ENCODE measurements at places on chromosomes 7 and 10.
A peak's percentile ranks its signal among the peaks of the same experiment; 100 is the strongest.

DNA sequence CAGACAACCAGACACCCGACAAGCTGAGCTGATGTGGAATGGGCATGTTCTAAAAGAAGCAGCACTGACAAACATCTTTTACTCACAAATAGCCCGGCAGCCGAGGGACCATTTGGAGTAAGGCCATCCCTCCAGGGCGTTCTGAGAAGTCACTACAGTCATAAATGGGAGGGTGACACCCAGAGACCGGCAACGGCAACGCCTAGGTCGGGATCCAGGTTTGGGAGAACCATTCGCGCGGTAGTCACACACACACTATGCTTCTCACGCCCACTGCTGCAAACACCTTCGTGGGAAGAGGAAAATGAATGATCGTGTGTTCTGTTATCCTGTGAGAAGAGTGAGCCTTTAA lies 9.8 kb downstream of the TNS3 start:
- no peak for DNase-seq

GRCh38 chr7:155333346-155334234 lies 35.9 kb downstream of the INSIG1 start:
- no peak for DNase-seq

GRCh38 chr7:112059675-112060074 lies 146.5 kb downstream of the DOCK4 start:
- no peak for DNase-seq

DNA sequence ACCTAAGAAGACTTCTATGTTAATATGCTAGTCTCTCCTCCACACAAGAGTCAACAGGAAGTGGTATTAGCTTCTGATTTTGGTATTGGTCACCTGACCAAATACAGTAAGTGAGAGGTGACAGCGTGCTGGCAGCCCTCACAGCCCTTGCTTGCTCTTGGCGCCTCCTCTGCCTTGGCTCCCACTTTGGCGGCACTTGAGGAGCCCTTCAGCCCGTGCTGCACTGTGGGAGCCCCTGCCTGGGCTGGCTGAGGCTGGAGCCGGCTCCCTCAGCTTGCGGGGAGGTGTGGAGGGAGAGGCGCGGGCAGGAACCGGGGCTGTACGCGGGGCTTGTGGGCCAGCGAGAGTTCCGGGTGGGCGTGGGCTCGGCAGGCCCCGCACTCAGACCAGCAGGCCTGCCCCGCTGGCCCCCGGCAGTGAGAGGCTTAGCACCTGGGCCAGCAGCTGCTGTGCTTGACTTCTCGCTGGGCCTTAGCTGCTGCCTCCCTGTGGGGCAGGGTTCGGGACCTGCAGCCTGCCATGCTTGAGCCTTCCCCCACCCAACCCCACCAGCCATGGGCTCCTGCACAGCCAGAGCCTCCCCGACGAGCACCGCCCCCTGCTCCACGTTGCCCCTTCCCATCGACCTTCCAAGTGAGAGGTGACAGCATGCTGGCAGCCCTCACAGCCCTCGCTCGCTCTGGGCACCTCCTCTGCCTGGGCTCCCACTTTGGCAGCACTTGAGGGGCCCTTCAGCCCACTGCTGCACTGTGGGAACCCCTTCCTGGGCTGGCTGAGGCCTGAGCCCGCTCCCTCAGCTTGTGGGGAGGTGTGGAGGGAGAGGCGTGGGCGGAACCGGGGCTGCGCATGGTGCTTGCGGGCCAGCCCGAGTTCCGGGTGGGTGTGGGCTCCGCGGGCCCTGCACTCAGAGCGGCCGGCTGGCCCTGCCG lies 4.2 kb upstream of the ACSL5 start:
- DNase-seq, result no peak

GRCh38 chr10:67772894-67773511 lies 65.0 kb downstream of the DNAJC12 start:
- peak; percentile 73 for DNase-seq

DNA sequence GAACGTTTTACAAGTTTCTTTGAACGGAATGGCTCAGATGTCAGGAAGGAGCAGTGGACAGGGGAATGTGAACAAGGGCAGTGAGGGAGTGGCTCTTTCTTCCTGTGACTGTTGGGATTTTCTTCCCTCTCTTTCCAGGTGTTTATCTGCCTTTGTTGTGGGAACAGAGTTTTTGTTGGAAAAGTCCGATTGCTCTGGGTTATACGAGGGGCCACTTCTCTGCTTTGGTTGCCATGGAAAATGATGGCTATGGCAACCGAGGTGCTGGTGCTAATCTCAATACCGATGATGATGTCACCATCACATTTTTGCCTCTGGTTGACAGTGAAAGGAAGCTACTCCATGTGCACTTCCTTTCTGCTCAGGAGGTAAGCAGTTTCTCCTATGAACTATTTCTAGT lies 41.4 kb downstream of the ZRANB1 start:
- DNase-seq, result no peak

DNA sequence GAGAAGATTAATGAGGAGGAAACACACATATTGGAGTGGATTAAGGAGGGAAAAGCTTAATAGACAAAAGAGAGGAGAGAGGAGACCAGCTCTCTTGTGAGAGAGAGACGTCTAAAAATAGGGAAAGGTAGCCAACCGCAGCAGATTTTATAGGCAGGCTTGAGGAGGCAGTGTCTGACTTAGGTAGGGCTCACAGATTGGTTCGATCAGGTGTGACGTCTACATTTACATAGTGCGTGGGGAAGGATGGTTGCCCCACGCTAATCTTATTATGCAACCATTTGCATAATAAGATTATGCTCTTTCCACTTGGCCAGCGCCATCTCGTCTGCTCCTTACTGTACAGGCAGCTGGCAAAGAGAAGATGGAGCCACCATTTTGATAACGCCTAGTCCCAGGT lies 122.0 kb downstream of the MARCHF5 start:
- no peak for DNase-seq

GRCh38 chr10:96025566-96025965 lies 17.8 kb upstream of the CCNJ start:
- no peak for DNase-seq

- DNase-seq, result no peak
These were observed 31.7 kb downstream of the FBH1 start for GRCh38 chr10:5921746-5922145.

DNA sequence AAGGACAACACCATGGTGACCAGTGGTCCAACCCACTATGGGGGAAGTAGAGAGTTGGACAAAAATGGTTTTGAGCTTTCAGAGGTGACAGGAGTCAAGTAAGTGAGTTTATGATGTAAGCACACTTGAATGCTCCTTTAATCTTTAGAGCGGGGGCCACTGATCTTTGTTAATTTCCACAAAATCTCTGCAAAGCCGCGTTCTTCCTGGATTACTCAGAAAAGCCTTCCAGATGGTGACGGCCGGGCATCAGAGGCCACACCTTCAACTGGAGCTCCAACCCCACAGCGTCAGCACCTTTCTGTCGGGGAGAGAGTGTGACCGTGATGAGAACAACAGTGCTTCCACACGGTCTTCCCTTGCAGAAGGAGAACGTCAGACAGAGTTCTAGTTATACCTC lies 35.2 kb upstream of the KLF6 start:
- no peak for DNase-seq

DNA sequence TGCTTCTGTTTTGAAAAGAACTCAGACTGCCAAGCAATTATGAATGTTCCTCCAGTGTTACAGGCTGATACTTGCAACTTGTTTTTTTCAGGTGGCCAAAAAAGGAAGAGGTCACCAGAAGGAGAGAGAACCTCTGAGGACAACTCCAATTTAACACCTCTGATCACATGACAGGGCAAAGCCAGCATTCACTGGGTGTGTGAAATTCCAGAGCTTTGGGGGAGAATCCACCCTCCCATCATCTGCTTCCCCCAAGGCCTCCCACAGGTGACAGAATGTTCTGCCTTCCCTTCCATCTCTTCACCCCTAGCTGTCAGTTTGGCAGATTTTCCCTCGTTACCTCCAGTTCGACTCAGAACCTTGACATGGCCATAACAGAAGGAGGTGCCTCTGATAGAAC lies 39.1 kb downstream of the GOT1 start:
- no peak for DNase-seq

- DNase-seq, result no peak
These were observed 7.1 kb upstream of the ZNF117 start for GRCh38 chr7:64997927-64998391.

DNA sequence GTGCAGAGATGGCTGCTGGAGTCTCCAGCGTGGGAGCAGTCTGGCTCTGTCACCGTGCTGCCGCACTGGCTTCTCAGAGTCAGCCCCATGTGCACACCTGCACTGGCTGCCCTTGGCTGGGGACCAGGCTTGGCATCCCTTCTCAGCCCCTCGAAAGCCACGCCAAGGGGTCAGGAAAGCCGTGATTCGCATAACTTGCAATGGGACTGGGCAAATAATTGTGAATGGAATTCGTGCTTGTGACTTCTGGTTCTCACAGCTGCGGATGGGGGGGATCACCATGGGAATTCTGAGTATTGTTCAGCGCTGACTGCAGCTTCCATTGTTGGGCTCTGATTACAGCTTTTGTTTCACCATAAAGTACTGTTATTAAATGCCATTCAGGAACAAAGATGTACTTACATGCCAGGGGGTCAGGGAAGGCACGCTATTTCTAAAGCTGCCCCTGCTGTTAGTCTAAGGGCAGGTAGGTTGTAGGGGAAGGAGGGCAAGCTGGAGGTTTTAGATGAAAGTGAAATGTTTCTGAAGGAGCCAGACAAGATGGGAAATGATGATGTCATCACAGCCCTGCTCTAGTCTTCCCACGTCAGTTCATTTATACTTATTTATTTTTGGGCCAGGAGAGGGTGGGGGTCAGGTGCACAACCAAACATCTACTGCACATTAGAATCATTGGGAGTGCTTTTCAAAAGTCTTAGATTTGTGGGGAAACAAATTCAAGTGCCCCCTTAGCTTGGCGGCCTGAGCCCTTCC lies 5.8 kb upstream of the PLEKHA1 start:
- no peak for DNase-seq

DNA sequence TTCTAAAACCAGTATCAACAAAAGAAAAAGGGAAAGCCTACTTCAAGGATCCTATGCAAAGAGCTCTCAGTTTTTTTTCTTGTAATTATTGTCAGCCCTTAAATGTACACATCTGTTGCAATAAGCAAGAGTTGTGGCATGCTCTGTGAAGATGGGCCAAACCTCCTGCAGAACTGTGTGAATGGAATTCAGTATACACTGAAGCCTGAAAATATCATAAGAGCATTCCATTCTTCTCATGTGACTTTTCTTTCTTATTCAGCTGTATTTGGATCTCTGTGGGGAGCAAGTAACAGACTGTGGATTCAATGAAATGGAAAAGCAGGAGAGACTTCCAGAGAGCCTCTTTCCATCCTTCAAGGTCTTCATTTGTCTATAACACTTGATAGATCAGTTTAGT lies 130.7 kb downstream of the SAMD9 start:
- no peak for DNase-seq

DNA sequence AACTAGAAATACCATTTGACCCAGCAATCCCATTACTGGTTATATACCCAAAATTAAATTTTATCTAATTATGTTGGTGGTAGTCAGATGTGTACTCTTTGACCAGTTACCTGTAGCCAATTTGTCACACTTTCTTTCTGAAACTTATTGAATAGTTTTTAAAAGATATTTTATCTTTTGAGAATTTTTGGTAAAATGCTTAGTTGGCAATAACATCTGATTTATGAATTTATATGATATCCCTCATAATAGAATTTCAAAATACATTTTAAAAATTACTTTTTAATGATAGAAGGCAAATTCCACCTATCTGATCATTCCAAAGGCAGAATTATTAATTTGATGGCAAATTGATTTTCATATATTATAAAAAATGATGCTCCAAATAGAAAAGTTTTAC lies 569.3 kb downstream of the ATRNL1 start:
- DNase-seq, result no peak

DNA sequence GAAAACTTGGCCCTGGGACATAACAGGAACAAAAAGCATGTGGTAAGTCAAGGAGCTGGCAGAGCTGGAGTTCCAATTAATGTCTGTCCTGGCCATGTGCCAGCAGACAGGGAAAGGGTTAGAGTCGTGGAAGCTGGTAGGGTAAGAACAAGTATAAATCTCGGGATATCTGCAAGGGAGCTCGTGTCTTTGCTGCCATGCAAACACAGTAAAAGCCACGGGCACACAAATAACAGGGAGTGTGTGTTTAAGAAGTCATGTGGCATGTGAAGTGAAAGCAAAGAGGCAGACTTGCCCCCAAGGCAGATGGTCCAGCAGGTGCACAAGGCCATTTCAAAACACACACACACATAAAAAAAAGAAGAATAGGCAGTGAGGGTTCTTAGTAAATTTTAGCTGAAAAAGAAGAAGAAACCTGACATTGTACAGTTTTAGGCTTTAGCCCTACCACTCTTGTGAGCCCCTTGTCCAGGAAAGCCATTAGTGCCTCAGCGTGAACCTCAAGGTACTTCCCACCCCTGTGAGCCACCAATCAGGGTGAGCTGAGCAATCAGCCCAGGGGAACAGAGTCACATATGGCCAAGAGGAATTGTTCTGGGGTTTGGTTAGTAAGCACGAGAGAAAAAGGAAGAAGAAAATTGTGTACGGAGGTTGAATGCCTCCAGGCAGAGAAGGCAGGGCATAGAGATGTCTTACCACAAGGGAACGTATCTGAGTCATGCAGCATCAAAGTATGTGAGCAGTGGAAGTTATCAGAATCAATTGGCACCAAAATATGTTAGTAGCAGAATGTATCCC lies 32.8 kb upstream of the ARHGAP12 start:
- peak; percentile 20 for DNase-seq

DNA sequence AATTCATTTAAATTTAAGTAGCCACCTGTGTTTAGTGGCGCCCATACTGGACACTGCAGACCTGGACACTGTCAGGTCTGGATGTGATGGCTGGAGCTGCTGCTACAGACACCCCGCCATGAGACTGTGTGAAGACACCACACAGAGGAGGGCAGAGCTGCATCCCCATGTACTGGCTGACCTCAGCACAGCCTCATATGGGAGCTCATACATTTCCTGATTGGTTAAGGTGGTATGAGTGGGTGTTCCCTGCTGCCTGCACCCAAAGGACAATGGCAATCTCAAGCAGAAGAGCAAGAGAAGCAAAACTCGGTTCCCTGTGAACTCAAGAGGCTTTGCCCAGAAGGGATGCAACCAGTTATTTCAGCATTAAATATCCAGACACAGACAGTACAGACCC lies 60.0 kb downstream of the DLG5 start:
- no peak for DNase-seq

DNA sequence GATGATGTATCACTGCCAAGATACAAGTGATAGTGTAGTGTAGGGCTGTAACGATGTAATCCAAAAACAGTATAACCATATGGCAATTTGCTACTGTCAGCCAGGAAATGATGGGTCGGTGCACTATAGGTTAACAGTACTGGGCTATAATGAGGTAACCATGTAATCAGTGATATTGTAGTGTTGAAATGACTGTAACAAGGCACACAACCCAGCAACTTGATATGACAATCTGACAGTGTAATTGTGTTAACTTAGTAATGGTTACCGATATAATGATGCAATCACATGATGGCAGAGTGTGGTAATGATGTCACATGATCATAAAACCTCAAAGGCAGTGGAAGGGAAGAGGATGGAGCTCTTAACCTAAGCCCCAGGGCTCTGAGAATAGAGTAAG lies 73.8 kb upstream of the SLF2 start:
- no peak for DNase-seq

GRCh38 chr10:126336801-126337200 lies 51.5 kb downstream of the ADAM12 start:
- DNase-seq, result no peak

GRCh38 chr10:7410862-7411670 lies at the start of gene SFMBT2:
Gene SFMBT2, minus strand, starts transcription at chr10:7411034. Its CDS starts 29,136 bp downstream, at chr10:7381898.
- DNase-seq, result peak; percentile 87
